ENCODE measurements at places on chromosomes 1 and 21.
A peak's percentile ranks its signal among the peaks of the same experiment; 100 is the strongest.

- DNase-seq = no peak
Observed at GRCh38 chr1:21099034-21099868, 77.4 kb downstream of the EIF4G3 start.

DNA sequence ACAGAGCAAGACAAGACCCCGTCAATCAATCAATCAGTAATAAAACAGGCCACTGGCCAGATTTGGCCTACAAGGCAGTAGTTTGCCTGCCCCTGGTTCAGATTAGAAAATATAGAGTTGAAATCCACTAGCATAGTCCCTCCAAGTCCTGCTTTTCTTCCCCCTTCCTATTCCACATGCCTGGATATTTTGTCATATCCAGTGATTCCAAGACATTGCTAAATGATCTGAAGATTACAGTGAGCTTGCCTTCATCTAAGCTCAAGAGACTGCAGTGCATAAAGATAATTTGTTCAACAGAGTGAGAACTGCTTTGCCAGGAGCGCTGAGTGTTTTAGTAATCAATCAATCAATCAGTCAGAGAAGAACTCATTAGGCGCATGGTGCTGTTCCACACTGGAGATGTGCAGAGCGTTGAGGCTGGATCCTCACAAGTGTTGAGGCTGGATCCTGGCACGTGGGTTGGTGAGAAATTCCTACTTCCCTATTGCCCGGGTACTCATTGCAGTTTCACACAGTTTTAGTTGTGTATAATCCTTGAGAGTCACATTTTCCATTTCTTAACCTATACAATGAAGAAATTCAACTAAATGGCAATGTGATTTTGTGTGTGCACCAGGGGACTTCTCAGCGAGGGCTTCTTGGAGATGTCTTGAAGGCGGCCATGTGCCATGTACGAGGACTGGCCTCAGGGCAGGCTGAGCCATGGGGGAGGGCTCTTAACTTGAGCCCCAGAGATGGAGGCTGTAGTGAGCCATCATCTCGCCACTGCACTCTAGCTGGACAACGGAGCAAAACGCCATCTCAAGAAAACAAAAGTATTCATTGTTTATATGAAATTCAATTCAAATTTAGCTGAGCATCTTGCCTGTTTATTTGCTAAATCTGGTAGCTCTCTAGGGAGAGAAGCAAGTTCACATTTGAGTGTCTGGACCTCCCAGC, 76.3 kb downstream of the TOMM20 start:
- DNase-seq = peak; percentile 62

GRCh38 chr1:93620841-93621210, 60.8 kb downstream of the BCAR3 start:
- no peak for DNase-seq

- DNase-seq = no peak
Observed at GRCh38 chr1:157311730-157312081, 173.5 kb upstream of the ETV3 start.

- DNase-seq = peak; percentile 78
Observed at GRCh38 chr1:173190101-173190936, 16.8 kb downstream of the TNFSF4 start.

DNA sequence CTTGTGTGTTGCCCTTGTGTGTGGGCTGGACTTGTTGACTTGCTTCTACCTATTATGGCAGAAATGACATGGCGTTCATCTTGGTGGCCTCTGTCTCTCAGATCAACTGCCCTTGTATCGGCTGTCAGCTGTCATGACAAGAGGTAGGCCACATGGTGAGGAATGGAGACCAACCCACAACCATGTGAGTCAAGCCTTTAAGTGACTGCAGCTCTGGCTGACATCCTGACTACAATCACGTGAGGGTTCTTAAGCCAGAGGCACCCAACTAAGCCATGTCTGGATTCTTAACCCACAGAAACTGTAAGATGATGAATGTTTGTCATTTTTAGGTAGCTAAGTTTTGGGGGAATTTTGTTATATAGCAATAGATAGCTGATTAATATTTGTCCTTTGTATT, 82.1 kb downstream of the KCND3 start:
- DNase-seq = no peak

GRCh38 chr1:242425232-242425631, 99.3 kb downstream of the PLD5 start:
- DNase-seq = no peak

DNA sequence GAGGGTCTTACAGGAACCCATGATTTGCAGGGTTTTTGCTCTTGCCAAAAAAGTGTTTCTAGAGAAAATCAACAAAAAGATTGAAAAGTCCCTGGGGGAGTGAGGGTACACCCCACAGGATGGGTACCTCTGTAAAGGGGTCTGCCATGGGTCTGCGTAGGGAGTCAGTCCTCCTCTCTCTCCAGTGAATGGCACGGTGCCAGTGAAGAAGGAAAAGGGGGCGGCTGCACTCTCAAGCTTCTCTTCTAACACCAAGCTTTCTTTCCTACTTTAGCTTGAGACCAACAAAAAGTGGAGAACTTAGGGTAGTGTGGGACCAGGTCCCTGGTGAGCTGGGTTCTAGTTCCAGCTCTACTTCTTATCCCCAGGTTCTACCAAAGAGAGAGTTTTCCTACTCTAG, 87.4 kb downstream of the GLUL start:
- no peak for DNase-seq

- no peak for DNase-seq
Observed at GRCh38 chr21:46059195-46059594, 38.7 kb upstream of the COL6A2 start.

DNA sequence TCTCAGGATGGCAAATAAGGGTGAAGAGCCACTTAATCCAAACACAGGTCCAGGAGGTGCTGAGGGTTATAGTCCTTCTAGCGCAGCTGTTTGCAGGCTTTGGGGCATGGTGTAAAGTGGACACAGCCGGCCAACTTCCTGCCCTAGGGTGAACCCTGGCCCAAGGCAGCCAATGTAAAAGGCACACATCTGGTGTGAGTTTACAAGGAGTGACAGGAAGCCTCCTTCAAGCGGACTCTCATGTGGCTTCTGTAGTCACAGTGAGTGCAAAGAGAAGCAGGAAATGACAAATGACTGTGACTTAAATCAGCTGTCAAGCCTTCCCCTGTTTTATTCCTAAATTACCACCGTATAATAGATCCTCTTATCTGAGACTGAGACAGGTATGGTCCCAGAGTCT, 213.0 kb downstream of the CRB1 start:
- no peak for DNase-seq

DNA sequence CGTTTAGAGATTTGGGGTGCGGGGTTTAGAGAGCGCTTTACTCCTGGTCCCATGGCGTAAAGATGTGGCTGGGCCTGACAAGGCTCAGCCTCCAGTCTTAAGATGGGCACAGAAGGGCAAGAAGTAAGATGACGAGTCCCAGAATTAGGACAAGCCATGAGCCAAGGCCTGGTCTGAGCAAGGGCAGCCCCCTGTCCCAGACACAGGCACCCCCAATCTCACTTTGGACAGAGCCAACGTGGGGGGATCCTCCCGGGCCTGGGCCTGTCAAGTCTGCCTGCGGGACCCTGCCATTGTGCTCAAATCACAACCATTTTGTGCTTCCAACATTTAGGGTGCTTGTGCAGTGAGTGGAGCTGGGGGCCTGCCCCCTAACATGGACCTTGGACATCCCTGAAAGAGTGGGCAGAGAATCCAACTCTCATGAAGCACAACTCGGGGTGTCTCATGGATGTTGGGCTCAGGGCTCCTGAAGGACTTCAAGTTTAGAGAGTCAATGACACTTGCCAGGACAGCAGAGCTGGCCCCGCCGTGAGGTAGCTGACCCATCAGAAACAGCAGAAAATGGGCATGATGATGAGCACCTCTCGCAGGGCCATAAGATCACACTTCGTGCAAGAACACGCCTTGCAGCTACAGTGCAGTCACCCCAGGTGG, 52.6 kb downstream of the KIF21B start:
- DNase-seq = no peak

- DNase-seq = no peak
Observed at GRCh38 chr1:176754676-176755075, 291.7 kb downstream of the PAPPA2 start.
